Activated CD4-positive, alpha-beta T cell treated with anti-CD3 and anti-CD28 coated beads, Interleukin-2, amount 50 U/mL, for 4 hours (primary cell): ENCODE measurements at places on chromosomes 16 and 17.

DNA sequence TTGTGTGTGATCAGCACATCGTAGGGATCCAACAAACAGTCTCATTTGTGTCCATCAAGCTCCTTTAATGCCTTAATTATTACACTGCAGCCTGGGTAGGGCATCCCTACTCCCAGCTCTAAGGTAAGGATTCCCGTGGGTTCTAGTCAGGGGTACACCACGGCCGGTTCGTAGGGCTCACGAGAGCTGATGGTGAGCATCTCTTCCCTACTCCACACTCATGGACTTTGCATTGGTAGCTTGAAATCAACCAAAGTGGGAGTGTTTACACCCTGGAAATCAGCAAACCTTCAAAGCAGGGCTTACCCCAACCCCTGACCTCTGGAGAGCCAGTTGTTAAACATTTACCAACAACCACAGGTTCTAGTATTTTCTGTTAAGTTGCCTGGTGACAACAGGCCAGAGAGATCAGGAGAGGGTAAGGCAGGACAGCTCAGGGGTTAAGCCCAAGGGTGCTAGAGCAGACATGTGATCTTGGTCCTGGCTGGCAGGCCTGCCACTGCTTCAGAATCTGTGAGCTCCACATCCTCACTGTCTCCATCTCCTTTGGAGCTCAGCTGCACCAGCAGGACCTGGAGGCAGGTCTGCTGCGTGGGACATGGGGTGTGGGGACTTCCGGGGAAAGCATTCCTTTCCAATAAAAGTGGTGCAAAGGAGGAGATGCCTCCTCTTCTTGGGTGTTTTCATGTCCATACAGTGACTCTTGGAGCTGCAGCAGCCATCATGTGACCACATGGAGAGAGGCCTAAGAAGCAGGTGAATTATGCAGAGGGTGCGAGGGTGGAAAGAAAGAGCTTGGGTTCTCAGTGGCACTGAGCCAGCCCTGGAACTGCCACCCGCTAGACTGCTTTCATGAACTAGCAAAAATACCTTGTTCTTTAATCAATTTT lies 36.1 kb upstream of the ZCCHC14 start:
- no peak for DNase-seq

DNA sequence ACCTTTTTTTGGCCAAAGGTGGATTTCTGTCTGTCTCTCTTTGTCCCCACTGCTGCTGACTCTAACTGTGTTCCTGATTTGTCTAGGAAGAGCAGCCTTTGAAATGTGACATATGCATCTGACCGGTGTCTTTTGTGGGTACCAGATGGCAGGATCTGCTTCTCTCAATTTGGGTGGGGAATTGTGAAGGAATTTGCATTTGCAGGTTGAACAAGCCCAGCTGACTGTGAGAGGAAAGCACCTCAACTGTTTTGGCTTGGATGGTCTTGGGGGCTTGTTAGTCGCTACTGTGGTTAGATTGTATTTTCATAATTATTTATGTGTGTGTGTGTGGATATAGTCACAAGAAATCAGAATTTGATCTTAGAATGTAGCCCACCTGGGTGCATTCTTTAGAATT lies 37.7 kb upstream of the LCMT1 start:
- no peak for DNase-seq

DNA sequence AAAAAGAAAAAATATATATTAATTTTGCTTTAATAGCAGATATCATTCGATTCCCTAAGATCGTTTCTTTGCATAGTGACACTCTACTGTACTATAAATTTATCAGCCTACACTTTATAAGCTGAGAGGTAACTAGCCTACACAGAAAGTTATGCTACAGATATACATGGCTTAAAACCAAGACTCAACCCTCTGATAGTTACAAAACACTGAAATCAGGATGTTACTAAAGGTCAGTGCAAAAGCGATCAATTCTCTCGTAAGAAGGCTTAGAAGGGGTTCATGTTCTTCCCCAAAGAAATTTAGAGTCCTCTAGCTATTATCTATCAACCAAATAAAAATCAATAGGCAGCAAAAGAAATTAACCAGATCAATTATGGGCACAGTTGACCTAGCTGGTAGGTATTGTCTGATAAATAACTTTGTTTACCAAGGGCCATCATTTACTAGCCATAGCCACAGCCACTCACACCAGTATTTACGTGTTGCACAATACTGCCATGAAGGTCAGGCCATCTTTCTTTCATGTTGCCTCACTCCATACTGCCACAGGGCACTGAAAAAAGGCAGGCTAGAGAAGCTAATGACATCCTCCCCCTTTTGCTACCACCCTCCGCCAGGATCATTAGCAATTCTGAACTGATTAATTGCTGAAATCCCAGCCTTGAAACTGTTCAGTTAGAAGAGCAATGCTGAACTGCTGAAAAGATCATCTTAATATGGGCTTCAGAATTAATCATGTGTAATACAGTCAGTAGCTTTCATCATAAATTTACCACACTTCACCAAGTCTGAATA lies 43.7 kb downstream of the RND2 start:
- no peak for DNase-seq

GRCh38 chr17:14351493-14351892 lies 50.6 kb downstream of the HS3ST3B1 start:
- no peak for DNase-seq

DNA sequence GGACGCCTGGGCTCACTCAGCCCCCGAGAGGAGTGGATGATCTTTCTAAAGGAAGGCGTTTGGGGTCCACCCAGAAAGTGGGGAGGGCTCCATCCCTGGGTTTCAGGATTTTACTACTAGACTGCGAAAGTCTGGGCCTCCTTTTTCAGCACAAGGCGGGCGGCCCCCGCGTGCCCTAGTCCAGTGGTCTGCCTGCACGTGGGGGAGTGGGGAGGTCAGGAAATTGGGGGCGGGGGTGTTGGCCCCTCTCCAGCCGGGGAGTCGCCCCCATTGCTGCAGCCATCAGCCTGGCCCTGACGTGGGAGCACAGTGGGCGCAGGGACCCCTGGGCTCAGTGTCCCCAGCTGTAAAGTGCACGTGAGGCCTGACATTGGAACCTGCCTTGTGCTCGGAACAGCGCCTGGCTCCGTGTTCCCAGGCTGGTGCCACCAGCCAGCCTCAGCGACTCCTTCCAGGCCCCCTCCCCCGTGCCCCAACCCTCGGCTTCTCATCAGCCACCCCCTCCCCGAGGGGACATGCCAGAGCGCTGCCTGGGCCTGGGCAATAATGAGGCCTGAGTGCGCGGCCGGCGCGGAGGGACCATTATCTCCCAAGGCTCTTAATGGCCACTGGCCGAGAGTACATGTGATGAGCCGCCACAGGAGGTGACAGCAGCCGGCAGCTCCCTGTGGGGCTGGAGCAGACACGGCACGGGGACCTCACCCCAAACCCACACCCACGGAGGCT lies 2.4 kb upstream of the C1QTNF8 start:
- no peak for DNase-seq

DNA sequence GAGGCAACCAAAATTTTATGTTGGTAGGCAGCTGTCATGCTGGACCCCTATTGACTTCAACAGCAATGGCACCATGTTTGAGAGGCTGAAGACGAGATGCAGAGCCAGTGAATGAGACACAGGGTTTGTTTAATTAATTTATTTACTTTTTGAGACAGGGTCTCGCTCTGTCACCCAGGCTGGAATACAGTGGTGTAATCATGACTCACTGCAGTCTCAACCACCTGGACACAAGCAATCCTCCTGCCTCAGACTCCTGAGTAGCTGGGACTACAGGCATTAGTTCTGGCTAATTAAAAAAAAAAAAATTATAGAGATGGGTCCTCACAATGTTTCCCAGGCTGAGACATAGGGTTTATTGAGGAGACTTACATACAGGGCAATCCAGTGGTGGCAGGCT lies 36.2 kb upstream of the PPM1D start:
- no peak for DNase-seq

DNA sequence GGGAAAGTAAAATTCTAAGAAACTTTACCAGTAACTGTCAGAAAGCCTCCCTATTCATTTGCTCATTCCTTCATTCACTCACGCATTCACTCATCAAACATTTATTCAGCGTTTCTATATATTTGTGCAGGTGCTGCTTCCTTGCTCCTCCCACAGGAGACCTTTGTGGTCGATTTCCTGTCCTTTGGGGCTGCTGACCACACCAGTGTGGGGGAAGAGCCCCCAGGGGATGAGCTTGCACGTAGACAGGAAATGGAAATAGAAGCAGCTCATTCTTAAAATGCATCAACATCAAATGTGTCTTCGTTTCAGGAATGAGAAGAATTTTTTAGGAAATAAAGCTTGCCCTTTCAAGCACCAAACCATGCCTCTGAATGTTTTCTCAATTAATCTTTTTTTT lies 9.6 kb downstream of the PIK3R6 start:
- DNase-seq, result no peak

DNA sequence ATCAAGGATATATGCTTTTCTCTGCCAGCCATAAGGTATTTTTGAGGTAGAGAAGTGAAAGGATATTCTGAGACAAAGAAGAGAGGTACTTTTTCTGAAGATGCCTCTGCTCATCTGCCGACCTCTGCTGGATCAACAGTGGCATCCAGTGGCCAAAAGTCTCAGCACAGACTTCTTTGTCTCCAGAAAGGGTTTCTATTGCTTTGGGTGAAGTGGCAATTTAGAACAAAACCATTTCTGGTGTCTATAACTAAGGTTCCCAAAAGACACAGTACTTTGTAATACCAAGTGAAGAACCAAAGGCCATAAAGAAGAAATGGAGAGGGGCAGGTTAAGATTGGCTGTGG lies 155.2 kb upstream of the C17orf78 start:
- DNase-seq, result no peak

- DNase-seq, result no peak
Observed at GRCh38 chr16:88602091-88602490, 31.9 kb downstream of the ZC3H18 start.
